H1 (cell line): ENCODE measurements at places on chromosomes 1 and 21. TPM values are rescaled to one million over a fixed set of nuclear protein-coding genes. Genes with fewer than 3 reads are reported as not detected.

DNA sequence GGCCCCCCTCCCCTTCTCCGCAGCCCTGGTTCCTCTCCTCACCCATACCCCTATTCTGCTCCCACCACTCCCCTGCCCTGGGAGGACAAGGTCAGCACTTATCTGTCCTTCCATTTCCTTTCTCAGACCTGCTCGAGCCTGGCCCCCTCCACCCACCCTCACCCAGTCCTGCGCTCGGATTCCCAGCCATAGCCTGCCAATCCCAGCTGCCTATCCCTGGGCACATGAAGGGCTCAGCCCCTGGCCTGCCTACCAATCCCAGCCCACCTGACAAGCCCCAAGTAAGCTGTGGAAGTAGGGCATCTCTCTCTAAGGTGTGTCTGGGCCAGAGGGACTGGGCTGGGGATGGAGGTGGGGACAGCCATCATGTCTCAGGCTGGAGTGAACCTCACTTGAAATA lies 5.4 kb downstream of the BLACAT1 start:
- no peak for DNase-seq
- H3K27ac ChIP-seq, result peak overlapping the region; percentile 49; the same call in 1 of the 2 replicates
- peaks cover 3% of the 10 kb centered on the region for H3K27me3 ChIP-seq
- H3K4me3 ChIP-seq, result peak overlapping the region; percentile 4; the same call in 1 of the 2 replicates
- H3K36me3 ChIP-seq, result no peaks in the 10 kb centered on the region; the same call in 1 of the 2 replicates
- H3K4me1 ChIP-seq, result peaks cover 89% of the 10 kb centered on the region

- H3K4me3 ChIP-seq, result no peak overlapping the region
- no peak overlapping the region for H3K27ac ChIP-seq
- no peak for DNase-seq
Measured at GRCh38 chr1:86971778-86972177, 57.3 kb downstream of the HS2ST1 start.

- no peak for DNase-seq
- no peaks in the 10 kb centered on the region for H3K27me3 ChIP-seq
- peaks cover 59% of the 10 kb centered on the region for H3K36me3 ChIP-seq
- no peak overlapping the region for H3K27ac ChIP-seq
- H3K4me1 ChIP-seq, result no peaks in the 10 kb centered on the region; the same call in none of the 2 replicates
Measured at GRCh38 chr21:32328595-32328994, 29.9 kb downstream of the MRAP start.

DNA sequence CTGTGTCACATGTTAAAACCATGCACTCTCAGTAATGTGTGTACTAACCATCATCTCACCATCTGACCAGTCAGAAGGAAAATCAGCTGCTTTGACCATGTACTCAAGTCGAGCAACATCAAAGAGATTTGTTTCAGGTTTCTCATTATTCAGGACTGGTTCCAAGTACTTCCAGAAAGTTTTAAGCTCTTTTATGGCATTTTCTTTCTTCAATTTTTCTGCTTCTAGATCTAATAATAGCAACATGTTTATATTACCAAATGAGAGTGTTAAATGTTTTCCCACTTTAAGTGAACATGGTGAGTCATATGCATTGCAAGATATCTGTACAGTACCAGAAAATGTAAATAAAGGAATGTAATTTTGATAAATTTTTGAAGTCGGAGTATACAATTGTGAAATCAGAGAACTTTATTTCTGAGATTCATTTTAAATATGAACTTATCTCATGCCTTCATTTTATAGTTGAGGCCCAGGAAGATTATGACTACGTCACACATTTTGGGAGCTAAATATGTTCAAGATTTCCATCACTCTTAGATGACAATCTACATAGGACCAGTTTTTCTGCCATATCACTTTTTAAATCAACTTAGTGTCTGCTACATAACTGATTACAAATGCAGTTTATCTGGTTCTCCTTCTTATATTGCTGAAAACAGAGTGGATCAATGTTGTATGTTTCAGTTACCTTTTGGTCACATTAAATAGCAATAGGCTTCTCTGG lies 87.2 kb downstream of the SPAG17 start:
- no peaks in the 10 kb centered on the region for H3K4me1 ChIP-seq
- no peak for DNase-seq
- H3K4me3 ChIP-seq, result no peak overlapping the region
- no peak overlapping the region for H3K27ac ChIP-seq
- no peaks in the 10 kb centered on the region for H3K36me3 ChIP-seq
- no peaks in the 10 kb centered on the region for H3K27me3 ChIP-seq

The RBM11 gene
- total RNA-seq, result 3.9 and 5.0 TPM in 2 replicates
